Bone marrow (tissue), 2 donors: ENCODE measurements at places on chromosomes 6 and 20.

DNA sequence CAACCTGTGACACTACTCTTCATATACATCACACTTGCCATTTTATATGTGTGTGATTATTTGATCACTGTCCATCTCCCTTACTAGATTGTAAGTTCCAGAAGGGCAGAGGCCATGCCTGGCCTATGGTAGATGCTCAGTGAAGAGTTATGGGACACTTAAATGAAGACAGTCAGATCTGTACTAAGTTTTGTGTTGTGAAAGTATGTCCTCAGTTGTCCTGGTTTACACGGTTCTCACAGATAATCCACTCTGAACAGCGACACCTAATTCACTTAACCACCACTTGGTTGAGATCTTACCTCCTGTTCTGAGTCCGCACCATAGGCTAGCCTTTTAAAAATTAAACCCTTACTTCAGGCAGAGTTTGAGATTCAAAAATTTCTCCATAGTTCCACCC, 434.1 kb upstream of the SOX4 start:
- DNase-seq, result no peak

DNA sequence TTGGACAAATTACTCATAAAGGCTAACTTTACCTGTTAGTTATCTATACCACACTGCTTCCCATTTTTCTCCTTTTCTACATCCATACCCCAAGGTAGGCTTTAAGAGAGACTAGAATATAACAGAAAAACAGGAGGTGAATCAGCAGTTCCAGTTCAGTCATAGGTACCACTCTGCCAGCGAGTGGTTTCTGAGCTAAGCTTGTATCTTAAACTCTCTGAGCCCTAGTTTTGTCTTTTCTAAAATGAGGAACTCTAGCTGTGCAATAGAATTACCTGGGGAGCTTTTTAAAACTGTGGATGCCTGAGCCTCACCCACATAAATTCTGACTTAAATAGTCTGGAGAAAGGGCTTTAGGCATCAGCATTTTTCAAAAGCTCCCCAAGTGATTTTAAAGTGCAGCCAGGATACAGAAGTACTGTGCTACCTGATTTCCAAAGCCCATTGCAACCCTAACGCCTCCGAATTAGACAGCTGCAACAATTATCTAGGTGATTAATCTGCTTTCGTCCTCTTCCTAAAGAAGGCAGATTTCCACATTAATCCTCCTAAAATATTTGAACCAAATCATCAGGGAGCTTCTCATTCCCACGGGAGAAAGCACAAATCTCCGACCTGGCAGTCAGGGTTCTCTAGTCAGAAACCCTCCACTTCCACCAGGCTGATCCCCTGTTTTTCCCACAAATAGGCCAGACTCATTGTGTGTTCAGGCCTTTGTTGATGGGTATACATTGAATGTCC, 37.4 kb upstream of the RPL7L1 start:
- no peak for DNase-seq

DNA sequence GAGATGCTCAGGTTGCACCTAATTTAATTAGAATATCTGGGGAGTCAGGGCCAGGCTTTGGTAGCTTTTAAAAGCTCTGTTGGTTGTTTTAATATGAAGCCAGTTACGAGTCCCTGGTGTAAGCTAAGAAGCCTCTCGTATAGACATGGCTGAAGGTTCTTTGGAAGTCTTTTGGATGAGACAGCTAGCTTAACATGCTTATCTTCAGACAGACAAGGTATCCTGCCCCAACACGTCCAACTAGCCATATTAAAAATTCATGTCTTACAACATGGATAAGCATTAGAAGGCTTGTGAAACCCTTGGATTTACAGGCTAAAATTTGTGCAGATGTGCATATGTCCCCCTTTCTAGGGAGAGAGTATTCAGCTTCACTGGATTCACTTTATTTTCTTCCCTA, 105.7 kb upstream of the KCNK16 start:
- no peak for DNase-seq

DNA sequence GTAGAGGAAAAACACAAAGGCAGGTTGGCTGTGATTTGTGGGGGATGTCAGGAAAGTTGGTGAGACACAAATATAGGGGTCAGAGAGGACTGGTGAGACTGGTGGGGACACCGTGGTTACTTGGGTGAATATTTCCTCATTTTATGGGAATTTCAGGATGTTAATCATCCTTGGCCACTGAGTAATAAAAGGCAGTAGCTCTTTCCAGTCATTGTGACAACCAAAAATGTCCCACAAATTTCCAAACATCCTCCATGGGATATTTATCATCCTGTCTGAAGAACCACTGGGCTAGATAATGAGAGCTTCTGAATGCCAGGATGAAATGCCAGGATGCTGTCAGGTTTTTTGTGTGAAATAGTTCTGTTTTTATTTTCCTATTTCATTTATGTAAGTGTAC, 374.1 kb downstream of the CD109 start:
- DNase-seq, result no peak

- no peak for DNase-seq
Observed at GRCh38 chr20:44790638-44791393, 19.5 kb downstream of the RIMS4 start.

DNA sequence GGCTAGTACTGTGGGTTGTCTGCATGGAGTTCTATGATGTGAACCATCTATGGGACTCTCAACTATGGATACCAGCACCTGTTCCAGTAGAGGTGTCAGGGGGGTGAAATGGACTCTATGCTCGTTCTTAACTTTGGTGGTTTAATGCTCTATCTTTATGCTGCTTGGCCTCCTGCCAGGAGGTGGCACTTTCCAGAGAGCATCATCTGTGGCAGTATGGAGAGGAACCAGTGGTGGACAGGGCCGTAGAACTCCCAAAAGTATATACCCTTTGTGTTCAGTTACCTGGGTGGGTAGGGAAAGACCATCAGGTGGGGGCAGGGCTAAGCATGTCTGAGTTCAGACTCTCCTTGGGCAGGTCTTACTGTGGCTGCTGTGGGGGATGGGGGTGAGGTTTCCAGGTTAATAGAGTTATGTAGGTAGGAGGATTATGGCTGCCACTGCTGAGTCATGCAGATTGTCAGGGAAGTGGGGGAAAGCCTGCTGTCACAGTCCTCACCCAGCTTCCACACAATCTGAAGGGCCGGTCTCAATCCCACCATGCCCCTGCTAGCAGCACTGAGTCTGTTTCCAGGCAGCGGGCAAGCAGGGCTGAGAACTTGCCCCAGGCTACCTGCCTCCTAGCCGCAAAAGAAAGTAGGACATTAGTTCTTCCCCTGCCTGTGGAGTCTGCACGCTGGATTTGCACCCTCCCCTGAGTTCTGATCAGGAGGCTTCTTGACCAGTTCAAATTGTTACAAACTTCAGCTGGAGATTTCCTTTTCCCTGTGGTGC, 284.0 kb downstream of the KCNQ5 start:
- DNase-seq, result no peak

- no peak for DNase-seq
Observed at GRCh38 chr20:57809149-57809548, 99.3 kb upstream of the PMEPA1 start.

DNA sequence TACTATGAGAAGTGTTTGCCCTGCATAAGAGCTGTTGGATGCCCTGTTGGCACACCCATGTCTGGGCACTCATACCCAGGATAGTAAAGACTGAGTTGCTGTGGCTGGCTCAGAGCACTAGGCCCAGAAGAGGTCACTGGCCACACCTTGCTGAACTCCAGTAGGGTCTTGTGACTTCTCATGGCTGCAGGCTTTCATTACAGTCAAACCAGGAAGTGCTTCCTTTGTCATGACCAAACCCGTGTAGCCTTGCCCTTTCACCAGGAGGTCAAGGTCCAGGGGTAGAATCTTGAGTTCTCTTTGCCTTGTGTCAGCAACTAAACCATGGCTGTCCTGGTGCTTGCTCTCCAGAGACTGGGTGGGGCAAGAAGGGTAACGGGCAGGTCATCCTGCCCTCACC, 49.5 kb downstream of the CD164 start:
- DNase-seq, result no peak

GRCh38 chr6:106192824-106193223, 106.7 kb downstream of the PRDM1 start:
- no peak for DNase-seq

DNA sequence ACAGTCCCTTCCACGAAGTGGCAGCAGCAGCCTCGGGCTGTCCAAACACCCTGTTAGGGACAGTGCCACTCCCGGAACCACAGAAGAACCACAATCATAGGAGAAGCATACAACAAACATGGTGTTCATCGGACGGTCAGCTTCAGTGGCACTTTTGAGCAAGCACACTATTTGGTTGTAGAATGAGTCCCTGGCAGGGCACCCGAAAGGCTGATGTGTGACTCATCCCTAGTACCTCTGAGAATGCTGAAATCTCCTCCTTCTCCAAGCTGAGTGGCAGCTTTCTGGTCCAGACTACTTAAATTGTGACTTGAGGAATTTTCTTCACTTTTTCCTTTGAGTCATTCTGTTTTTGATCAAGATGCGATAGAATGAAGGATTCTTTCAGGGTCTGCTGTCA, 282.5 kb downstream of the ESR1 start:
- DNase-seq, result no peak

- DNase-seq, result no peak
Observed at GRCh38 chr6:56649782-56650181, 7.1 kb upstream of the DST start.

DNA sequence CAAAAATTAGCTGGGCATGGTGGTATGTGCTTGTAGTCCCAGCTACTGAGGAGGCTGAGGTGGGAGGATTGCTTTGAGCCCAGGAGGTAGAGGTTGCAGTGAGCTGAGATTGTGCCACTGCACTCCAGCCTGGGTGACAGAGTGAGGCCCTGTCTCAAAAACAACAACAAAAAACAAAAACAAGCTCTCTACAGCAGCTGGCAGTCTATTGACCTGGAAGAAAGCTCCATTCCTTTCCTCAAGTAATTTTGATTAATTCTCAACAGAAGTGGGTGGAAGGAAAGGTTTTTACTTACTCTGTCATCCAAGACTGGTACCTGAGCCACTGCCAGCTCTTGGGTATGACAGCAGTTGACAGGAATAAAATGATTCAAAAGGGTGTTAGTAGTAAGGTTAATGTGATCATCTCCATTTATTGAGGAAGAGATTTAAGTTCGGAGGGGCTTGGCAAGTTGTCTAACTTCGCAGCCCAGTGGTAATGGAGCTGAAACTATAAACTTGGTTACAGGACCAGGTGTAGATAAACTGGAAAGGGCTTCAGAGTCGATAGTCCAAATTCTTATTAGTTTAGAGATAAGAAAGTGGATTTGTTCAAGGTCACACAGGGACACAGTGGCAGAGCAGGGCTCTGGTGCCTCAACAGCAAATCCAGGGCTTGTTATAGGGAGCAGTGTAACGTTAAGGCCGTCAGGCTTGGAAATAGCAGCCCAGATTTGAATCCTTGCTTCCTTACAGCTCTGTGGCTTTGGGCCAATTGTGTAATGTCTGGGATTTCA, 14.8 kb downstream of the SRSF3 start:
- DNase-seq, result no peak

- DNase-seq, result no peak
Observed at GRCh38 chr6:133242637-133243585, 1.8 kb downstream of the EYA4 start.

DNA sequence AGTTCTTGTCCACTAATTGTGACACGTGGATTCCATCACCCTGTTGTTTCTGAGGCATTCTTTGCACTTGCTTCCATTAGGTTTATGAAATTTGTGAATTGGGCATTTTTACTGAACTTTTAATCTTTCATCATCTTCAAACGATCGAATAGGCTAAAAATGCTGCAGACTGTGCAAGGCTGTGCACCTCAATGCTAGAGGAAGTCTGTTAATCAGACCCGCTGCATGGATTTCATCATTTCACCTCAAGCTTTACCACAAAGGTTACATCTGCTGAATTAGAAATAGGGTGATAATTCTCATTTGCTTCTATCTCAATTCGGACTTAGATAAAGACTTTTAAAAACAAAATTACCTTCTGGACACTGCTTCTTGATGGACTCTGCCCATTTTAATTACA, 27.8 kb upstream of the F13A1 start:
- no peak for DNase-seq

- DNase-seq, result no peak
Observed at GRCh38 chr6:106530026-106530425, 99.3 kb downstream of the RTN4IP1 start.

DNA sequence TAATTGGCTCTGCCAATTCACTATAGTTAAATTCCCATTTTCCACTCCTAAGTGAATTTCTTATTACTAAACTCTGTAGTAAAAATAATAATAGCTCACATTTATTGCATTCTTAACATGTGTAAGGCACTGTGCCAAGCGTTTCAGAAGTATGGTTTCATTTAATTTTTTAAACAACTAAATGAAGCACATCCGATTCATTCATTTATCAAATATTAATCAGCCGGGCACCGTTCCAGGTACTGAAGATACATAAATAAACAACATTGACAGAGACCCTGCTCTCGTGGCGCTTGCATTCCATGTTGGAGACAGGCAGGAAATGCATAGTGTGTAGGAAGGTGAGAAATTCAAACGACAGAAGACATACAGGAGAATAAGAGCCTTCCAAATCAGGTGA, 423.2 kb upstream of the JARID2 start:
- no peak for DNase-seq

DNA sequence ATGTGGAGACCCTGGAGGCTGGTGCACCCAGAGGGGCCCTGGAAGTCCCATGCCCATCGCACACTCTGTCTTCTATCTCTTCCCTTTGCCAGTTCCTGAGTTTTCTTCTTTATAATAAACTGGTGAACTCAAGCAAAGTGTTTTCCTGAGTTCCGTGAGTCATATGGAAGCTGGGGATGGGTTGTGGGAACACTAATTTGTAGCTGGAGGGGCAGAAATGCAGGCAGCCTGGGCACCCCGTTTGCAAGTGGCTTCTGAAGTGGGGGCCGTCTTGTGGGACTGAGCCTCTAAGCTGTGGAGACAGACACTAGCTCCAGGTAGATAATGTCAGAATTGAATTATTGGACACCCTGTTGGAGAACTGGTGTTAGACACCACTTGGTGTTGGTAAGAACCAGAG, 3.2 kb upstream of the PPP1R3G start:
- no peak for DNase-seq

GRCh38 chr6:82906489-82906888, 159.2 kb downstream of the UBE3D start:
- no peak for DNase-seq
